HFF-Myc (cell line): ENCODE measurements at places on chromosomes 3 and 15.

DNA sequence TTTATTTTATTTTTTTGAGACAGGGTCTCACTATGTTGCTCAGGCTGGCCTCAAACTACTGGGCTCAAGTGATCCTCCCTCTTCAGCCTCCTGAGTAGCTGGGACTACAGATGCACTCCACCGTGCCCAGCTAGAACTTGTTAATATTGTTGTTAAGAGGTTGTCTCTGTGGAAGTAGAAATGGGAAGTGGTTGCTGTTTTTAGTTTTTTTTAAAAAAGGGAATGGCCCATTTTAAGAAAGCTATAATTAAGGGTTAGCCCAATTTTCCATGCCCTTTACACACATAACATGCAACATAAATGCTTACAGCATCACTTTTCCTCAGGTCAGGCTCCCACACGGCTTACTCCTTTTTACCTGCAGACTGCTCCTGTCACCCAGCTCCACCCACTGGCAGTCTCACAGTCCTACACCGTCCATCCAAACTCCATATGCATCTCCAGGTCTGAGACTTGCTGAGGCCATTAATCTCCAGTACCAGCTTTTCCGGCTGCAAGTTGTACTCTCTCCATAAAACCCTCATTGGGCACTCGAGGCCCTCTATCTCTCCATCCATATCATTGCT lies 19.8 kb downstream of the MORC1 start:
- no peak for DNase-seq

GRCh38 chr15:81274255-81274654 lies 49.7 kb downstream of the STARD5 start:
- no peak for DNase-seq

DNA sequence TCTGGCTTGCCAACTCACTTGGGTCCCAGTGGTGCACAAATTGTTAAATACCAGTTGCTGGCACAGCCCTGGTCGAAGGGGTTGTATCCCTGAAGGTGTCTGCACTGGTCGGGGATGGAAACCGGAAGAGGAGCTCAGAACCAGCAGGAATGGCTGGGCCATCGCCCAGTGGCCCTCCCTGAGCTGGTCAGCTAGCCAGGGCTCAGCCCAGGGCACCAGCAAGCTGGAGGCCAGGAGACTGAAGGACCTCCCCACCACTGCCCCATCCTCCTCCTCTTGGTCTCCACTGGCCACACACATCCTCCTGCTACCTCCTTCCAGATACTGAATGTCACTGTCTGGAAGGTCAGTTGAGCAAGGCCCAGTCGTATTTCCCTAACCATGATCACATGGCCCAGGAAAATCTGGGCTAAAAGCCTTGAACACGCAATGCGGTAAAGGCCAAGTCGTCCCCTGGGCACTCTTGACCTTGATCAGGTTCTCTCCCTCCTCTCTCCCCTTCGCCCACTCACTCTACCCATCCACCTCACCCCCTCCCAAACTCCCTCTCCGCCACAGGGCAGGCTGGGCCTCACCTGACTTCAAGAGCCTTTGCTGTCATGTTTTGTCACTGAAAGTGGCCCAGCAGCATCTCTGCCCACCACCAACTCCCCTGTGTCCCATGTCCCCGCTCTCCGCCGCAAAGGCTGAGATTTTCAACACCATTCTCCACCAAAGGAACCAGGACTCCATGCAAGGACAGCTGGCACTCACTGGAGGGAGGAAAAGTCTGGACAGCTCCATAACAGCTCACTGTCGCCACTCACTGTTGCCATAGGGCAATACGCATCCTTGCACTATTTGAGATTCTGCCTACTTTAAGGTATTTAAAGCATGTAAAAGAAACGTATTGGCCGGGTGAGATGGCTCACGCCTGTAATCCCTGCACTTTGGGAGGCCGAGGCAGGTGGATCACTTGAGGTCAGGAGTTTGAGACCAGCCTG lies 12.1 kb downstream of the ZDHHC19 start:
- DNase-seq = no peak

- no peak for DNase-seq
These were observed 477.8 kb downstream of the FGF12 start for GRCh38 chr3:192249516-192249915.

DNA sequence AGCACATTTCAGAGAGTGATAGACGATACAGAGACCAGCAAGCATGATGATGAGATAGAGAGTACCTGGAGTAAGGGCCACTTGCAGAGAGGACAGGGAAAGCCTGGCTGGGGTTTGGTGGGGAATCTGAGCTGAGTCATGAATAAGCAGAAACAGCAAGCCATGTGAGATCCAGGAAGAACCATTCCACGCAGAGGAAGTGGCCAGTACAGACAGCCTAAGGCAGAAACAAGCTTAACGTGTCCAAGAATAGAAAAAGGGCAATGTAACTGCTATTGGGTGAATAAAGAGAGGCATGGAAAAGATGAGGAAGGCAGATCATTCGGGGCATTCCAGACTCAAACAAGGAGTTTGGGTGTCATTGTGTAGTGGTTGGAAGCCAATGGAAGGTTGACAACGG lies 816.3 kb upstream of the CFAP20DC start:
- DNase-seq = peak; percentile 10

GRCh38 chr3:136840252-136840651 lies 21.3 kb downstream of the SLC35G2 start:
- no peak for DNase-seq

- DNase-seq = no peak
These were observed 9.6 kb upstream of the CTDSPL start for GRCh38 chr3:37852097-37852496.

DNA sequence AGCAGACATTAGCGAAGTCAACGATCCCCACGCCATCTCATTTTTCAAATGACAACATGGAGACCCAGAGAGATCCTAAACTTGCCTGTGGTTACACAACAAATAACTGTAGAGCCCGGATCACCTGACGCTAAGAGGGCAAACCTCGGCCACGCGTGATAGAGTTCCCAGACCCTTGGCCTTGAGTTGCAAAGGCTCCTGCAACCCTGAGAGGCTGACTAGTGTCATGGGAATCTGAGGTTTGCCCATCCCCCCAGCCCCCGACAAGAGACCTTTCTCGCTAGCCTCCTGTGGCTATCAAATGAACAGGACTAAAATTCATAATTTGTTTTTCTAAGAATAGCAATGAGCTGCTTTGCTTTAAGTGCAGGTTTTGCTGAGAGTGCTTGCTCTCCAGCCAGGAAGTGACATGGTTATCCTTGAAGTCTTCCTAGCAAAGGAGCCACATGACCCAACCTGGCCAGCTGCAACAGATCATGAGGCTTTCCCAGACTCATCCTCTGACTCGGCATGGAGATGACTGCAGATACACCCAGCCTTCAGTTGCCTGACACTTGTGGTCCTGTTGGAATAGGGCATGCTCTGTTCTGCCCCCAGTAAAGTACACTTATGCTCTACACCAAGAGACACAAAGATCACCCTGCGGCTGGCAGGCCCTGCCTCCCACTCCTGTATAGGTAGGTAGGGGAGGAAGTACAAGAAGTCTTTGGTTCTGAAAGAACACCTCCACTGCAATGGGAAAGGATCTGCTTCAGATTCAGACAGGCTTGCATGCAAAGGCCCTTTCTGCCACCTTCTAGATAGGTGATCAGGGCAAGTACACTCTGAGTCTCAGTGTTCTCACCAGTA lies 36.0 kb downstream of the MCF2L2 start:
- no peak for DNase-seq

DNA sequence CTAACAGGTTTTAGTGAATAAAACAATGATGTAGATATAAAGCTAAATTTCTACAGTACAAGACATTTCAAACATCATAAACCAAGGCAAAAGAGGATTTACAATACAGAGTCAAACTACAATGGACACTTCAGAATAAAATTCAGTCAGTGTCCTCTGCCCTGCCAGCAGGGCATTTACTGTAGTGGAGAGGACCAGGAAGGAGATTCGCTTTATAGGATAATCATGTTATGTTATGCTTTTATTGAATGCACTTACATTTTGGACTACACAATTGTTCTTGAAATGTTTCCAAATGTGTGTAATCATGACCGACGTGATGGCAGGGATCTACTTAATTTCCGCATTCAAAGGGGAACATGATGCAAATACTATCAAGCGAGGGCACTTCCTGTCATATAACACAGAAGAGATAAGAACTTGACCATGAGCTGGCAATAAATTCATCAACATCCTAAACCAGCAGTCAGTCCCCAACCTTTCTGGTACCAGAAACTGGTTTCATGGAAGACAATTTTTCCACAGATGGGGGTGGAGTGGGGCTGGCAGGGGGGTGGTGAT lies 925.6 kb downstream of the FHIT start:
- no peak for DNase-seq

GRCh38 chr3:95272781-95273180 lies 1209.9 kb downstream of the NSUN3 start:
- no peak for DNase-seq

DNA sequence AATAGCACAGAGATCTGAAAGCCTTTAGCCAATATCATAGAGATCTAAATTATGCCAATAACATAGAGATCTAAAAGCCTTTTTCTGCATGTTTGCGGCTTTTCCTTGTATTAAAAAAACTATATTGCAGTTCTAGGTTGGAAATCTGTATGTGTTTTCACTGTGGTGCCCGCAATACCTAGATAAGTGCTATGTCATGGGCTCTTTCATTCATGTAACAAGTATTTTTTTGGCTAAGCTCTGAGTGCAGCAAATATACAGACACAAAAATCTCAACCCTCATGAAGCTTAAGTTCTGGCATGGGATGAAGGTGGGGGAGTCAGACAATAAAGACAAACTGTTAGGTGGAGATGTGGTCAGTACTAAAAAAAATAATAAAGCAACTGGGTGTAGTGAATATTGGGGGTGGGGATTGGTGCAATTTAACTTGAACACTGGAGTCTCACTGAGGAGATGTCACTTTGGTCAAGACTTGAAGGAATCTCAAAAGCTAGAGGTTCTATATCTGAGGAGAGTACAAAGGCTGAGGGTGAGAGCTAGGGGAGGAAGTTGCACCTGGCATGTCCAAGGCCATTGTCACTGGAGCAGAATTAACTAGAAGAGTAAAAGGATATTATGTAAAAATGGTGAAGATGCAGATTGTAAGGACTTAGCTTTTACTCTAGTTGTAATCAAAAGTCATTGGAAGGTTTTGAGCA lies 973 bp downstream of the BUB1B start:
- DNase-seq = no peak

DNA sequence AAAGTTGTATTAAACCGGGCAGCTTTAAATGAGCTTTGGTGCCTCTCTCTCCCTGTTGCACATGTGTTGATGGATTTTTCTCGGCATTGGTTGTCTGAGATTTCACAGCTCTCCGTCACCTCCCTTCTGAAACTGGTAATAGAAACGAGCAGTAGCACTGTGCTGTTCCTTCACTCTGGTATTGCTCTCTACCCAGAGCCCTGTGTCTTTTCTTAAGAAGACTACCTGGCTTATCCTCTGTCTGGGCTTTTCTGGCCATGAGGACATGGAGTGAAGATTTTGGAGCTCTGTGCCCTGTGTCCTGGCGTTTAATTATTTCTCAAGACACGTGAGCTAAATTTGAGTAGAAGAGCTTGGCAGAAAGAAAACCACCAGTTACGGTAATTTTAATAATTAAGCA lies 209.6 kb upstream of the EIF1B start:
- no peak for DNase-seq

GRCh38 chr3:42894698-42895579 lies 11.0 kb upstream of the ZNF662 start:
- no peak for DNase-seq

DNA sequence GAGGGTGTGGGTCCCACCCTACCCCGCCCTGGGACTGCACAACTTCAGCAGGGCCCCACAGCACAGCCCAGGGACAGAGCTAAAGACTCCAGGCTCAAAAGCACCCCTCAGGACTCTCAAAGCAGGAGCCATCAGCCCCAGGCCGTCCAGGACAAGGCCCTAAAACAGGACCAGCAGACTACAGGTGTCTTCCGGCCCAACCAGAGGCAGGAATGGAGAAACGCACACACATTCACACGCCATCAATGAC lies 26.1 kb downstream of the ATRIP start:
- DNase-seq = no peak

DNA sequence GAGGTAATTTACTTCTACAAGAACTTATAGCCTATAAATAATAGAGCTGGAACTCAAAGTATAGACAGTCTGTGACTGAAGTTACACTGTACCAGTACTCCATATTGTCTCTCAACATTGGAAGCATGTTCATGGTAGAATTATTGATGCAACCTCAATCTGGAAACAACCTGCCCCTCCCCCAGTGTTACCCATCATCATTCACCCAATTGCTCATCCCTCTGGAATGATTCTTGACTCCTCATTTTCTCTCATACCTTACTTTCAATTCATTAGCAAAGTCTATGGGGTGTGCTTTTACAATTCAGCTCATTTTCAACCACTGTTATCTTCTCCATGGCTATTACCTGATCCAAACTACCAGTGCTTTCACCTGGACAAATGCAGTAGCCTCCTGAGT lies 151.7 kb downstream of the CPNE4 start:
- DNase-seq = no peak

GRCh38 chr3:172244011-172244410 lies 204.2 kb downstream of the GHSR start:
- DNase-seq = no peak
